ENCODE measurements at places on chromosomes 1 and 21.
A peak's percentile ranks its signal among the peaks of the same experiment; 100 is the strongest.

GRCh38 chr21:29152916-29153315 lies 22.5 kb downstream of the MAP3K7CL start:
- no peak for DNase-seq

DNA sequence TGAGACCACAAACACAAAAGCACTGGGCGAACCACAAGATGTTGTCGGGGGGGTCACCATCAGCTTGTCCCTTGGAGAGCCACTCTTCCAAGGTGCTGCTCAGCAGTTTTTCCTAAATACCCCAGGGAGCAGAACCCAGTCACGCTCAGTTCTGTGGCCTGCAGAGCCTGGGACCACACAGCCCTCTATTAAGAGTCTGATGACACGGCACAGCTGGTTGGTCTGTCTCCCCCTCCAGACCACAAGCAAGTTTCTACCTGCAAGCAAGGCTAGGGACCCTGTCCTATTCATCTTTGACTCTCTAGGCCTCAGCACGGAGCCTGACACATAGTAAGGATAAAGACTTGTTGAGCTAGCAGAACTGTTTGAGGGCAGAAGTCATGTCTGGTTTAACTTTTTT lies 28.5 kb downstream of the SLC9A1 start:
- DNase-seq: no peak

DNA sequence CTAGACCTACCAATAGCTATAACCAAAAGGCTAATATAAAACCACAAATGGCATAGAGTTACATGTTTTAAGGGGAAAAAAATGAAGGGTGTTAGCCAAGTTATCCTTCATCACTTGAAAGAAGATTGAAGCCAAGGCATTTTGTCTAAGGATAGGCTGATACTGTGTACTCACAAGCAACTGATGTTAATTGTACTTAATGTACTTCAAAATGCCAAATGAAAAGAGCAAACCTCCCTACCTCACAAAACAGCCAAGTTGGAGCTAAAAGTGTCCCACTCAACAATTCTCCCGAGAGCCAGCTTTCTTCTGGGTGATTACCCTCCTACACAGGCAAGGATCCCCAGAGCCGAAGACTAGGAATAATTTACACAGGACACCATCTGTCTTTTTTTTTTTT lies 4.4 kb upstream of the IGSF3 start:
- no peak for DNase-seq

DNA sequence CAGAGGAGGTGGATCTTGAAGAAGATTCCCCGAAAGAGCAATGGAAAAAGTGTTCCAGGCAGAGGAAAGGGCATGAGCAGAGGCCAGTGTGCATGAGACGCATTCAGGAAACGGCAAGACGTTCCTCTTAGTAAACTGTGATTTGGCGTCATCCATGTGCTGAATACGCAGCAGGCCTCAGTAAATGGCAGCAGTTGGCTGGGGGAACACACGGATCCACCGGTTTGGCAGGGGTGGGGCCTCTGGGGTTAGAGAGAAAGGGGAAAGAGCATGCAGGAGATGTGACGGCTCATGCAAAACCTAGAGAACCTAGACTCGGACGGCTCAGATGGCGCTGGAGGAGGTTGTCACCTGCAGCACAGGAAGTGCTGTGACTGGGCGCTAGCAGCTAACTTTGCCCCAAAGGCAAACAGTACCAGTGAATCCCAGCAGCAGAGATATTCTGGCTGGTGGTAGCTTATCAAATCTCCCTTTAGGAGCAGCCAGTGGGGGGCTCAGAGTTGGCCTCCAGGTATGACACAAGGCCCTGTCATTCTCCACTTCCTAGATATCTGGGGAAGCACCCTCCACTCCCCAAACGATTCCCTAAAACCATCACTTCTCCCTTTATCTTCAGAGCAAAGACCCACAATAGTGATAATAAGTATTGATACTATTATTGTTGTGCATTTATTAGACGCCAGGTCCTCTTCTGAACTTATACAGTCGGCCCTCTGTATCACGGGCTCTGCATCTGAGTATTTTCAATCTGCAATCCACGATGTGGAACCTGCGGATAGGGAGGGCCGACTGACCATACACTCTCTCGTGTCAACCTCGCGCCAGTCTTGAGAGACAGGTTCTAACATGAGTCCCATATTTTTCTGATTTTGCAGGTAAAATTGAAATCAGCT lies 7.6 kb downstream of the LAPTM5 start:
- DNase-seq: no peak

DNA sequence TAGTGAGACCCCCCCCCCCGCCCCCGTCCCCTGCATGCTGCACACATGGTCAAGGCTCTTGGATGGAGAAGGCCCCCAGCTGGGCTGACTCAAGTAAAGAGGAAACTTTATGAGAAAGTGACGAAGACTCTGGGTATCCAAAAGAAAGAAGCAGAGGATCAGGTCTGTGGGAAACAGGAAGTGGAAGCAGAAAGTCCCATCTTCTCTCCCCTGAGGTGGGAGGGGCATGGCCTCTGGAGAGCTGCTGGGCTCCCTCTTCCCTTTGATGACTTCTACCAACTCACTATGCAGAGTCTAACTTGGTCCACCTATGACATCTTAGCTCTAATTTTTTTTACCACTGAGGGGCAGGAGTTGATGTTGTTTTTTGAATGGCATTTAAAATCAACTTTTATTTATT lies 42.7 kb upstream of the LIN9 start:
- no peak for DNase-seq

- no peak for DNase-seq
Observed at GRCh38 chr1:98700228-98700627, 38.7 kb downstream of the SNX7 start.

DNA sequence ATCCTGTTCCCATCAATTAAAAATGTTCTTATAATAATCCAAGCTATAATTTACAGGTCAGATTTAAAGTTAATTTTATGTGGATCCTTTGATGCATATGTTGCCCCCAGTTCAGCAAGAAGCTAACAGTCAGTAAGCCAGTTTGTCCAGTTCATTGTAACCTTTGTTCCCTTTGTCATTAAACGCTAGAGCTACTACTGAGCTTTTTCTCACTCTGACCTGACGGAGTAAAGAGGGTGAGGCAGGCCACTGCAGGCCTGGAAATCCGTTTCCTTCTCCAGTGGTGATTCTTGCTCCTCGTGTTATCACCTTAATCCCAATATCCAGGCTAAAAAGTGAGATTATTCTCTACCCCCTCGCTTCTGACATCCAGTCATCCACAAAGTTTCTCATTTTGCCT lies 10.2 kb downstream of the YBX1 start:
- DNase-seq: no peak

- DNase-seq: peak; percentile 40
Observed at GRCh38 chr1:67134695-67135094, at the start of gene C1orf141. C1orf141 (minus strand) TSS chr1:67134970; CDS start chr1:67127240, 7,730 bp downstream.

DNA sequence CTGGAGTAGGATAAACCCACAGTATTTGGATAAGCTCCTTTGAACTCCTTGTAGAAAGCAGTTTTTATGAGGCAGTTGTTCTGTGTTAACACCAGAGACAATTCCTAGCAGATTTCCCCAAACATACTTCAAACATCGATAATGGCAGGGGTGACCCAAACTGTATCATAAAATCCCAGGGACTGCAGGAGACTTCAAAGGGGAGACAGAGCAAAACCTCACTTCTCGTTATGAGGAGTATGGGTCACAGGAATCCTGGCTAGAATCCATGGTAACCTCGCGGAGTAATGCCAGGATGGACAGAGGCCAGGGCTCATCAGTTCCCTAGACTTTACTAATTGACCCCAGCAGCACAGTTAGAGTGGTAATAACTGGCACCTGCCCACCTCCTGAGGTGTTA lies 148.0 kb downstream of the DHRS3 start:
- DNase-seq: no peak

DNA sequence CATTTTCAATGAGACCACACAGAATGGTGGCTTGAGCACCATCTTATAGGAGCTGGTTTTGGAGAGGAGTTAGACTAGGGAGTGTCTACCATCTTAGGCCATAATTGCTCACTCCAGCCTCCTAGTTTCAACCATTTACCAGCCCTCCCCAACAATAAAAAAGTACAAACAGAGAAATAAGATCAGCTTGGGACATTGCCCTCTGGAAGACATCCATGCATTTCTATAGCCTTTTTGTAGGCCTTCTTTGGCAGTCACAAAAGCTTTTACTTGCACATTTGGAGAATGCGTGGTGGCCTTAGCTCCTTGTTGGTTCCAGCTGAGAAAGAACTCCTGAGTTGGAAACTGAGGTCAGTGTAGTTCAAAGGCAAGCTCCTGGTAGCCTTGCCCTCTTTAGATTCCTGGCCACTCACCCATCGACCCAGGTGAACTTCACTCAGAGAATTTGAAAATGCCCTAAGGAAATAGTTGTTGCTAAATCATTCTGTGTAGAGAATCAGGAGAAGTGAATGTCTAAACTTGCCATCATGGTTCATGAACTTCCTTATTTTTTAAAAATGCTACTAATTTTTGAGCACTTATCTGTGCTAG lies 301.7 kb upstream of the PROX1 start:
- DNase-seq: no peak

- DNase-seq: no peak
Observed at GRCh38 chr1:221778125-221778524, 36.2 kb upstream of the DUSP10 start.

GRCh38 chr1:109887884-109888283 lies 22.8 kb upstream of the CSF1 start:
- no peak for DNase-seq

DNA sequence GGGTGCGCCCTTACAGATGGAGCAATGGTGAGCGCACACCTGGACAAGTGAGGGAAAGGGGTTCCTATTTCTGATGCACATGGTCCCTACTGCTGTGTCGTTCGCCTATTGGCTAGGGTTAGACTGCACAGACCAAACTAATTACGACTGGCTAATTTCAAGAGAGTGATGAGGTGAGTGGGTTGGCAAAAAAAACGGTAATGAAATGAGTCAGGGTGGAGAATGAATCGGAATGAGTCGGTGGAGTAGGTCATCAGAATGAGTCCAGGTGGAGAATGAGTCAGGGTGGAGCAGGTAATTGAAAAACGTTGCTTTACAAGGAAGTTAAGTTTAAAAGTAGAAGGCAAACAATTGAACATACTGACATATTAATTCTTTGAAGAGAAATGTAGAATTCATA lies 79.8 kb downstream of the WDR4 start:
- no peak for DNase-seq

DNA sequence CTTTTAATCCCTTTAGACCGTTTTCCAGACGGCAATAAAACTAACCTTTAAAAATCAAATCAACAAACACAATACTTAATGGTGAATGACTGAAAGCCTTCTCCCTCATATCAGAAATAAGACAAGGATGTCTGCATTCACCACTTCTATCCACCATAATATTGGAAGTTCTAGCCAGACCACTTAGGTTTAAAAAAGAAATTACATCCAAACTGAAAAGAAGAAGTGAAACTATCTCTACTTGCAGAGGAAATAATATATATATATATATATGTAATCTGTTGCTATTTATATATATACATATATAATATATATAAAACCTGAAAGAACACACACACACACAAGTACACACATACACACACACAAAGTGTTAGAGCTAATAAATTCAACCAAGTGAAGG lies 100.4 kb downstream of the BRINP3 start:
- no peak for DNase-seq

DNA sequence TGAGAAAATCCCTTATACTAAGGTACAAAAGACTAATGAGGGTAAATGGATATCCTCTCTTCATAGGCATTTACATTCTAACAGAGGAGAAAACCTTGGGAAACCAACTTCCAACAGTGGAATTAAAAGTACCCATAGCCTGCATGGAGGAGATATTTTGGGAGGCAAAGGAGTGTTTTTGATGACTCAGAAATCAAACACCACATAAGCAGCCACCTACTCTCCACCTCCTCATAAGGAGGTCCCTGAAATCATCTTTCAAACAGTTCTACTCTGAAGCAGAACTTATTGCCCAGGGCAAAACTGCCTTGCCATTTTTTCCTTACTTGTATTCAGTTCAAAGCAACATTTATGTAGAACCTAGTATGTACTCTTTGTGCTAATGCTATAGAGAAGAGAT lies 211.3 kb downstream of the KCNH1 start:
- DNase-seq: no peak

DNA sequence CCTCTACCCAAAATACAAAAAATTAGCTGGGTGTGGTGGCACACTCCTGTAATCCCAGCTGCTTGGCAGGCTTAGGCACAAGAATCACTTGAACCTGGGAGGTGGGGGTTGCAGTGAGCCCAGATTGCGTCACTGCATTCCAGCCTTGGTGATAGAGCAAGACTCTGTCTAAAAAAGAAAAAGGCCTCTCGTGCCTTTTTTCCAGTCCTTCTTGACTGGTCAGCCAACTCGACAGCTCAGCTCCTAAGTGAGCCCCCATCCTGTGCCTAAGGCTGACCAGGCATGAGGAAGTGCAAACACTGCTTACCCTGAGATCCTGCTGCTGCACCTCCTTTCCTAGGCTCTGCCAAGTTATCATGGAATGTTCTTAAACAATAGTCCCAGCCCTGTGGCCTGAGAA lies 10.1 kb upstream of the PROK1 start:
- DNase-seq: no peak

DNA sequence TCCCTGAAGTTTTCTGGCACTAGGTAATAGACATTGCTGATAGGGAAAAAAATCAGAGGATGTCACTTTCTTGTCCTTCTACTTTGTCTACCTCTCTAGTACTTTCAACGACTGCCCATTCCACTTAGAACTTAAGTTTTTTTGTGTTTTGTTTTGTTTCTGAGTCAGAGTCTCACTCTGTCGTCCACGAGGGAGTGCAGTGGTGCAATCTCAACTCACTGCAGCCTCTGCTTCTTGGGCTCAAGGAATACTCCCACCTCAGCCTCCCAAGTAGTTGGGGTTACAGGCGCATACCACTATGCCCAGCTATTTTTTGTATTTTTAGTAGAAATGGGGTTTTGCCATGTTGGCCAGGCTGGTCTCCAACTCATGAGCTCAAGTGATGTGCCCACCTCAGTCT lies 79.2 kb downstream of the SGIP1 start:
- DNase-seq: no peak

- no peak for DNase-seq
Observed at GRCh38 chr1:234627009-234627950, 17.3 kb upstream of the IRF2BP2 start.

GRCh38 chr1:86616871-86617270 lies 70.0 kb downstream of the CLCA4 start:
- peak; percentile 3 for DNase-seq

- no peak for DNase-seq
Observed at GRCh38 chr1:159090286-159091179, 14.0 kb upstream of the AIM2 start.

GRCh38 chr1:185834371-185834905 lies 100.2 kb downstream of the HMCN1 start:
- DNase-seq: no peak

DNA sequence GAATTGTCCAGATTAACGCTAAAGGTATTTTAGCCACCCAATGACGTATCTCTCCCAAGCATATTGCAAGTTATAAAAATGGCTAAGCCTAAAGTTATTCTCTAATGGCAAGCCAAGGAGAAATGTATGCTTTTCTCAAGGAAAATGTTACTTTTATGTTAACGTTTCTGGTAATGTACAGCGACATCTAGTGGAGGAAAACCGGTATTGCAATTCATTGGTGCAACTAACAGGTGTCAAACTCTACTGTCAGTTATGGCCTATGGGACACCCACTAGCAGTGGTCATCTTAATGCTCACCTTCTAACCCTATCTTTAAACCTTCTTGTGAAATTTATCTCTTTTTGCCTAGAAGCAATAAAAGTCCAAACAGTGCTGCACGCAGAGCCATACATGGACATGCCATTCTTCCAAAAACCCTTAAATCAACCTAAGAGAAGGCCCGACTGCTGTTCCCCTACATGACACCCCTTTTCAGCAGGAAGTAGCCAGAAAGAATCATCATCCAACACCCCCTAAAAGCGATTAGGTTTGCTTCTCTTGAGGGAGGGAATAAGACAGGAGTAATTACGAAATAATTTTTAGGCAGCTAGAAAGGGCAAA lies 68.7 kb upstream of the LRIF1 start:
- peak; percentile 1 for DNase-seq

Measured in renal pelvis (tissue), 12 donors.